ENCODE measurements at places on chromosomes 5 and 9. TPM values are rescaled to one million over a fixed set of nuclear protein-coding genes. Genes with fewer than 3 reads are reported as not detected.

PALM2AKAP2 gene
- 9.0 TPM for polyA plus RNA-seq

IFNA13 gene
- not detected for polyA plus RNA-seq

NUTM2F gene
- 0.11 TPM for polyA plus RNA-seq

SYK gene
- polyA plus RNA-seq: 27.8 TPM

OLFM1 gene
- polyA plus RNA-seq: 3.0 TPM

PCDHGB6 gene
- polyA plus RNA-seq: 6.3 TPM

TMEM174 gene
- polyA plus RNA-seq: 12.9 TPM

SPATA31C1 gene
- polyA plus RNA-seq: 0.71 TPM

TMEM245 gene
- polyA plus RNA-seq: 57.7 TPM

GPX3 gene
- polyA plus RNA-seq: 1,533 TPM

SYNPO gene
- polyA plus RNA-seq: 108 TPM

TUSC1 gene
- 25.2 TPM for polyA plus RNA-seq

EGFLAM gene
- 10.7 TPM for polyA plus RNA-seq

CBY3 gene
- polyA plus RNA-seq: not detected

FSD1L gene
- 7.8 TPM for polyA plus RNA-seq

UGCG gene
- 80.0 TPM for polyA plus RNA-seq
